ENCODE measurements at places on chromosomes 5 and 9.
A peak's percentile ranks its signal among the peaks of the same experiment; 100 is the strongest.

GRCh38 chr9:127144670-127145445, 22.4 kb upstream of the ANGPTL2 start:
- DNase-seq: no peak

DNA sequence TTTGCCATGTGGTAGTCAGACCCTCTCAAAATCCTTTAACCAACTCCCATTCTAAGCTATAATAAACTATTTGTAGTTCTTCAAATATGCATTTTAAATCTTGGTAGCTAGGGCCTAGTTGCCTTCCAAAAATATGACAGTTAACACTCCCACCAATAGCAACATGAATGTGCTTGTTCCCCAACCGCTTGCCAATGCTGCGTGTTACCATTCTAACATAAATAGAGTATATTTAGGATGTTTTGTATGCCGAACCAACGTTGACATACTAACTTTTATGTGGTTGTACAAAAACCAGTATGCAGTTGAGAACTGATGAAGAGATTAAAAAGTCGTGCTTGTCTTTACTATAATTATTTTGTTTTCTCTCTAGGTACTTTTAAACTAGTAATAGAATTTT, 9.0 kb downstream of the UBE2B start:
- DNase-seq: no peak

GRCh38 chr5:102498271-102499034, at the start of gene SLCO6A1:
Gene SLCO6A1, minus strand, starts transcription at chr5:102499001. Its CDS starts 157 bp downstream, at chr5:102498844.
- DNase-seq: no peak

- DNase-seq: no peak
Measured at GRCh38 chr5:7348168-7348854, 47.6 kb upstream of the ADCY2 start.

GRCh38 chr5:15566789-15567188, 66.8 kb downstream of the FBXL7 start:
- DNase-seq: no peak

DNA sequence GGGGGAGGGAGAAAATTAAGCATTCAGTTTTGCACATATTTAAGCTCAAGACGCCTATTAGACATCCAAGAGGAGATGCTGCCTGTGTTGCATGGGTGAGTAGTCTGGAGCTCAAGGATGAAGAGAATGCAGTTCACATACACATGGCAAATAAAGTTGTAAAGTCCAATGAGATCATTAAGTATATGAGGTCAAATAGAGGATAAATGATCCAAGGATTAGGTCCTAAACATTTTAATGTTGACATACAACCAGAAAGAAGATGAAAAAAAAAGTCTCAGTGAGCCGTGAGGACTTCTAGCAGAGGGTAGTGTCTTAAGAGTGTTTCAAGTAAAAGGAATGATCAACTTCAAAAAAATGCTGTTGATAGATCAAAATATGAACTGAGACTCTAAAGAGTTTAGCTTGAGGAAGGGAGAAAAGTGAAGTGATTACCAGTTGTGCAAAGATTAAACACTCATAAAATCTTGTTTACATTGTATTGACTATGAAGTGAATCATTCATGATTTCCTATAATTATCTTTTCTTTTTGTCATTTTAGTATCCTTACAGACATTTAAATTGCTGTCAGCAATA, 251.8 kb downstream of the ZNF608 start:
- DNase-seq: no peak

DNA sequence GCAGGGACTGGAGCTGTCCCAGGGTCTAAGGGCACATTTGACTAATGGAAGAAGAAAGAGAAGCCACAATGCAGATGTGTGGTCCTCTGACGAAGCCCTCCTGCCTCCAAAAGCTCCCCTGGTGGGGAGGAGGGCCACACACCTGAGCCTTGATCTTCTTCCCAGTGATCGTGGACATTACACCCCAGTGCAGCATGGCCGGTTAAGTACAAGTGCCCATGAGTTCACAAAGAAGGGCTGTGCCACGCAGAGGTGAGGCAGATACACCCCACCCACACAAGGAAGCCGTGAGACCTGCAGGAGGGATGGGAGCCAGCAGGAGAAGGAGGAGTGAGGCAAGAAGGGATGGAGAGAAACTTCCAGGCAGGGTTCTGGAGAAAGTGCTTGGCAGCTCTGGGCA, 199.0 kb upstream of the MVB12B start:
- no peak for DNase-seq

GRCh38 chr5:110726249-110727024, at the start of gene TMEM232:
Gene TMEM232, minus strand, starts transcription at chr5:110726671. Its CDS starts 59,319 bp downstream, at chr5:110667352.
- DNase-seq: peak; percentile 51

GRCh38 chr5:71743155-71743554, 24.1 kb downstream of the CARTPT start:
- no peak for DNase-seq

DNA sequence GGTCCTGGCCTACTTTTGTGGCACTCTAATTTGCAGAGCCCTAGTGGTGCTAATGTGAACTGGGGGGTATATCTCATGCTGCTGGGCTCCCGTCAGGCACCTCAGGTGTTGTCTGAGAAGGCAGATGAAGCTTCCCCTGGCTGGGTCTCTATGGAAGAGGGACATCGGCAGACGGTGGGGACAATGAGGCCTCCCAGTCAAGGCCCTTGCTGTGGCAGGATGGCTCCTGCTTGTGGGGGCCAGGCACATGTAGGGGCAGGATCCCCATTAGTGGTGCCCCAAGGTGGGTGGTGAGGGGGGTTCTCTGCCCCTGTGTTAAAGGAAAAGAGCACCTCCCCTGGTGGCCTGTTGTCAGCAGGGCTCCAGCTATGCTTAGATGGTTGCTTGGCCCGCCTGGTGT, 192.8 kb upstream of the S1PR3 start:
- no peak for DNase-seq

- DNase-seq: no peak
Measured at GRCh38 chr5:133106761-133107572, 55.2 kb downstream of the HSPA4 start.

GRCh38 chr5:111345731-111346130, 121.5 kb downstream of the CAMK4 start:
- peak; percentile 7 for DNase-seq

DNA sequence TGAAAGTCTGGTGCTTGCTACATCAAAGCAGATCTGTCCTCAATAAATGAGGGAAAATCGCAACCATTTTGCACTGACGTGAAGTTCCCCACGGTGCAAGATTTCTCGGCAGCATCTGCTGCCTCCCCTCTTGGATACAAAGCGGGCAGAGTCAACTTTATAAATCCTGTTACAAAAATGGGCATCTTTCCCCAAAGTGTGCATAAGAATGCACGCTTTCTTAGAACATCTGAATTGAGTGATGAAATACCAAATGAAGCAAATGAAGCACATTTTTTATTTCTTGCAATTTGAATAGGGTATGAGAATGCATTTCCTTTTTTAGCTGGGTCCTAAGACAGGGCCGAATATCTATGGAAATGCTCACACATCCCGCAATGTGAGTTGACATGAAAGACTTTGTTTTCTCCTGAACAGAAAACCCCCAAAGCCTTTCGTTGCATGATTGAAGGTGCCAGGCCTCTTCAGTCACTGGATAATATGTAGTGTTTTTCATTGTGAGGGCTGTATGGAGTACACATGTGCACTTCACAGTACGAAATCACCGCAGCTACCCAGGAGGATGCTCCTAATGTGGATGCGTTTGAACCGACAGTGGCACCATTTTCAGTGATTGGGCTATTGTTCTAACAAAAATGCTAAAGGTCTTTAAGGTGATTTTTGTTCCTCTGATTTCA, 19.6 kb upstream of the MAPKAP1 start:
- no peak for DNase-seq

DNA sequence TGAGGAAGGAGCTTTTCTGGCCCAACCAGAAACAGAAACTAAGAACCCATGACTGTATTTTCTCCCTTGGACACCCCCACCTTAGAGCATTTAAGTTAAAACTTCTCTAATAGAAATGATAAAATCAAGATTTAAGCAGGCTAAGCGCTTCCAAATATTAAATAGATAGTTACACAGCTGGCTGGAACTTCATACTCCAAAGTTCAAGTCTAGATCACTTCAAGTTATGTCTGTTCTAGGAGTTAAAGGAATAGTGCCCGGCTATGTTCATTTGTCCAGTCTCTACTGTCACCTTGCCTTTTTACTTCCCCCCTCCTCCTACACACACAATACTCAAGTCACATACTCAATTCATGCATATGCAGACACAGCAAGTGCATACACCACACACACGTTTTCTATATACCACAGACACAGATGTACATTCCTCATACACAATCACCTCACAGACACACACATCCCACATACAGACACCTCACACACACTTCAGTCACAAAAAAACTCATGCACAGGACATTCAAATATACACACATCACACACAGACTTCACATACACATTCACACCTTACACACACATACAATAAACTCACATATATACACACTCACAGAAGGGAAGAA, 237.7 kb downstream of the PDE4D start:
- no peak for DNase-seq

- DNase-seq: no peak
Measured at GRCh38 chr5:158569534-158569933, 530.2 kb downstream of the EBF1 start.

GRCh38 chr9:126452106-126452505, 125.5 kb downstream of the MVB12B start:
- no peak for DNase-seq

DNA sequence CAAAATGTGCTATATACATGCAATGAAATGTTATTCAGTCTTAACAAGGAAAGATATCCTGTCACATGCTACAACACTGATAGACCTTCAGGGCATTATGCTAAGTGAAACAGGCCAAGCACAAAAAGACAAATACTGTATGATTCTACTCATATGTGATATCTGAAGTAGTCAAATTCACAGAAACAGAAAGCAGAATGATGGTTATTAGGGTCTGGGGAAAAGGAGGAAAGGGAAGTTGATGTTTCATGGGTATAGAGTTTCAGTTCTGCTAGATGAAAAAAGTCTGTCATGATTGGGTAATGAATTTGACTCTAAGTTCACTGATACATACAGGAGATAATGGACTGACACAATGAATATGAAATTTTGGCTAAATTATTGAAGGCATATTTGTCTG, 11.2 kb upstream of the RIC1 start:
- no peak for DNase-seq

DNA sequence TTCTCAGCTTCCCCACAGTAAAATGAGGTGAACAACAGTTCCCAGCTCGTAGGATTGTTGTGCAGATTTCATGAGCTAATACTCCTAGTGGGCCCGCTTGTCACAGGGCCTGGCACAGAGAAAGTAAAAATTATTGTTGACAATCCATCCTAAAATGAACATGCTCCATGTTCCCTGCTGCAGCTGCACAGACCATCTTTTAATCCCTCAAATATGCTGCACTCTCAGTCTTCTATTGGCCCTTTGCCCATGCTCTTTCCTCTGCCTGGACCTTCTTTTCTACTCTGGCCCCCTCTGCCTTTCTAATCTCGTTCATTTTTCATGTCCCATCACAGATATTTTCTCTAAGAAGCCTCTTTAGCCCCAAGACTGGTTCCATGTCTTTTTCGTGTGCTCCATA, 117.7 kb upstream of the NR3C1 start:
- DNase-seq: no peak

- DNase-seq: no peak
Measured at GRCh38 chr9:17068671-17069070, 66.2 kb upstream of the CNTLN start.

DNA sequence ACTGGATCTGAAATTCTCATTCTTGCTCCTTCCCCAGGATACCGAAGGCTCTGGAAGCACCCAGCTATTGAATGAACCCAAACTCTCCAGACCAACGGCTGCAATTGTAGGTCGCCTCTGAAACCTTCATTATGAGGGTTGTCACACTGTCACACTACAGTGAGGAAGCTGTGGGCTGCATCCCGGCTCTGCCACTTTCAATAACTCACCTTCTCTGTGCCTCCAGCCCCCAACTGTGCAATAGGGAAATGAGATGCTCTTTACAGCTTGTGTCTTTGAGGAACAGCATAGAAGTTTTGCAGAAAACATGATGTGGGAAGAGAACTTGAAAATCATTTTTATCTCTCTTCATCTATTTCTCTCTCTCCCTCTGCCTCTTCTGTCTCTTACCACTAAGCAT, 69.6 kb upstream of the TGFBR1 start:
- no peak for DNase-seq

All from fibroblast of gingiva (primary cell).